NCI-H345 (cell line): ENCODE measurements at places on chromosomes 13 and 19.

DNA sequence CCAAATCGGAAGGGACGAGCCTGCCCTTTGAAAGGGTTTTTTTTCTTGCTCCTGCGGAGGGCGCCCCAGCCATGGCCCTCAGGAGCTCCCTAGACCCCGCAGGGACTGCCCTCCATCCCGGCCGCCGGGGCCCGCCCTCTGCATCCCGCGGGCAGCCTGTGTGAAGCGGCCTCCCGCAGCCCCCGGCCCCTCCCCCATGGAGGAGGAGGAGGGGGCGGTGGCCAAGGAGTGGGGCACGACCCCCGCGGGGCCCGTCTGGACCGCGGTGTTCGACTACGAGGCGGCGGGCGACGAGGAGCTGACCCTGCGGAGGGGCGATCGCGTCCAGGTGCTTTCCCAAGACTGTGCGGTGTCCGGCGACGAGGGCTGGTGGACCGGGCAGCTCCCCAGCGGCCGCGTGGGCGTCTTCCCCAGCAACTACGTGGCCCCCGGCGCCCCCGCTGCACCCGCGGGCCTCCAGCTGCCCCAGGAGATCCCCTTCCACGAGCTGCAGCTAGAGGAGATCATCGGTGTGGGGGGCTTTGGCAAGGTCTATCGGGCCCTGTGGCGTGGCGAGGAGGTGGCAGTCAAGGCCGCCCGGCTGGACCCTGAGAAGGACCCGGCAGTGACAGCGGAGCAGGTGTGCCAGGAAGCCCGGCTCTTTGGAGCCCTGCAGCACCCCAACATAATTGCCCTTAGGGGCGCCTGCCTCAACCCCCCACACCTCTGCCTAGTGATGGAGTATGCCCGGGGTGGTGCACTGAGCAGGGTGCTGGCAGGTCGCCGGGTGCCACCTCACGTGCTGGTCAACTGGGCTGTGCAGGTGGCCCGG, 815 bp downstream of the MAP3K10 start:
- peak; percentile 54 for DNase-seq

DNA sequence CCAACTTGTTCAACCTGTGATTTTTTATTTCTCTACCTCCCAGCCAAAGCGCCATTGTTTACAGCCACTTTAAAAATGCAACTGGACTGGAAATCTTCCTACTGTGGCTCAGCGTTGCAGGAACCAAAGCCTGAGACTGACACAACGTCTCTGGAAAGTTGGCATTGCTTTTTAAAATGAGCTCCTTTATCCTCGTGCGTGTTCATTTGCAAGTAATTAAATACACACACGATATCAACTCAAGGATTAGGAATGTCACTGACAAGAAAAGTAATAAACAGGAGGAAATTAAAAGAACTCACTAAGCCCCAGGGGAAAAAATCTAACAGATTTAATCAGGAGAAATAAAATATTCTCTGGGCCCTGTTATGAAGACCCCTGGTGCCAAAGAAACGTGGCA, 184.6 kb upstream of the IRS2 start:
- DNase-seq, result no peak

DNA sequence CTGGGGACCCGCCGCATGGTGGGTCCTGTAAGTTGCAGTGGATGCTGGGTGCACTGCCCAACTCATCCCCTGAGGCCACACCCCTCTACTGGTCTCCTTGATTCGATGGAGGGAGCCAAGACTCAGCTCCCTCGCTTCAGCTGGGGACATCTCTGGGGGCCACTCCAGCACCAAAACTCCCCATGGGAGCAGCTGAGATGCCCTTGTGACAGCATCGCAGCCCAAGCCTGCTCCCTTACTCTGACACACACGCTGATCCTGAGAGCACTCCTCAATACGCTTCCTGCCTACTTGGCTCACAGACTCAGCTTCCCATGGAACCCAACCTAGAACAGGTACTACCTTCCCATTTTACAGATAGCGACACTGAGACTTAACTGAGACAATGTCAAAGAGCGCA, 56.2 kb downstream of the PEPD start:
- DNase-seq, result no peak

DNA sequence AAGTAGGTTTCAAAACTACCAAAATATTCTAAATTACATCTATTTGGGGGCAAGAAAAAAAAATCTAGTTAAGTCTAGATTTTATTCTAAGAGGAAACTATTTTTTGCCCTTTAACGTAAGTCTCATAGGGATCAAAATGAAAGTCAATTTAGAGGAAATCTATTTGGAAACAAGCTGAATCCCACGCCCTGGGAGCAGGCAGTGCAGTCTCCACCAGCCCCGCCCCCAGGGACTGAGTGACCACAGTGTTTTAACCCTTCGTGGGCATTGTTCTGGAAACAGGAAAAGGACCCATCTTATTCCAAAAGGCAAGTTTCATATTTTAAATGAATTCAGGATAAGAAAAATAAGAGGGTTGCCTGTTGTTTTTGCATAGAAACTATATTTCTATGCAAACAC, 209.7 kb downstream of the SPRY2 start:
- no peak for DNase-seq

DNA sequence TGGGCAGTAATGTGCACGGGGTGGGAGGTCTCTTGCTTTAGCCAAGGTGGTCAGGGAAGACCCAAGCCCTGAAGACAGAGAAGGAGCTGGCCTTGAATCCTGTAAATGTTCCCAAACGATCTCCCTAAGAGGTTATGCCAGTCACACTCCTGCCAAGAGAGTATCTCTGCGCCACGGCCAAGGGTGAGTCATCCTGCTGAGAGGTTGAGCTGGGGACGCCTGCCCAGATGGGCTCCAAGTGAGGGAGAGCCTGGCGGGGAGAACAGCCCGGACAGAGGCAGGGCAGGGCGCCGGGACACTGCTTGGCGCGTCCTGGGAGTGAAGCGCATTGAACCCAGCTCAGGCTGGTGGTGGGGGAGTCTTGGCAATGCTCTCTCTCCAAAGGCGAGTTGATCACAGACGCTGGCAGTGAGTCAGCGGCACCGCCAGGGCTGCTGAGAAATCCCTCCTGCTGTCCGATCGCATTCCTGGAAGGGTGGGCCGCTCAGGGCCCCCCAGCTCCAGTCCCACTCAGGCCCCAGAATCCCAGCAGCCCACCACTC, 16.4 kb downstream of the SULT2B1 start:
- no peak for DNase-seq

- no peak for DNase-seq
Observed at GRCh38 chr13:48231933-48232332, 1.1 kb upstream of the ITM2B start.
